Inflammatory macrophage treated with lipopolysaccharide for 1 hour (primary cell): ENCODE measurements at places on chromosomes 11 and 22.

DNA sequence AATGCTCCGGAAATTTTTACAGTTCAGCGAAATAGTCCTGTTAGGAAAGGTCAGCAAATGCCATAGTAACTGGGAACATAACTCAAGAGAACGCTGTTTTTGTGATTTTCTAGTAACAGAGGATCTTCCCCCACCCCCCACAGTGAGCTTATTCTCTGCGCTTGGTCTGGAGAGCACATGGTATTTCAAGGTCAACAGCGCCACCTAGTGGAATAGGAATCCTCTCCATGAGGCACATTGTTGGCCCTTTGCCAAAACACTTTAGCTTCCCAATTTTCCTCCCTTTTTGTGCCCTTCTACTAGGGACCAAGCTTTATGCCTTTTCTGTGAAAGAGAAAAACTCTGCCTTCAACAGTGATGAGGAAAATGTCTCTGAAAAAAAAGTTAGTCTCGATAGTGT lies 13.2 kb upstream of the OR4C12 start:
- DNase-seq = peak; percentile 54

GRCh38 chr11:64347193-64347867 lies 7.3 kb downstream of the CCDC88B start:
- DNase-seq = no peak

DNA sequence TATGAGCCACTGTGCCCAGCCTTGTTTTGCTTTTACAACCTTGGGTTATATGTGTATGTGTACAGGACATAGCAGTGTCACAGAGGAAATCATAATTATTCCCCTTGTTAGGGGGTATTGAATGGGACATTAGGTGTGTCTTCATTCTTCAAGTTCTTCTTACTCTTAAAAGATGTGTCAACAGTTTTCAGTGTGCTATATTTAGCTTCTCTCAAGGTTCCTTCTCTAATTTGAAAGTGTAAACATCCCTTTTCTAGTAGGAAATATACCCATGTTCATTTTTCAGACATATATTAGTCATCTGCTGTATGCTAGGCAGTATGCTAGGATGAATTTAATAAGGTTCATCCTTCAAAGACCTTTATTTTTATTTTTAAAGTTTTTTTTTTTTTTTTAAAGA lies 17.1 kb downstream of the PCF11 start:
- no peak for DNase-seq

DNA sequence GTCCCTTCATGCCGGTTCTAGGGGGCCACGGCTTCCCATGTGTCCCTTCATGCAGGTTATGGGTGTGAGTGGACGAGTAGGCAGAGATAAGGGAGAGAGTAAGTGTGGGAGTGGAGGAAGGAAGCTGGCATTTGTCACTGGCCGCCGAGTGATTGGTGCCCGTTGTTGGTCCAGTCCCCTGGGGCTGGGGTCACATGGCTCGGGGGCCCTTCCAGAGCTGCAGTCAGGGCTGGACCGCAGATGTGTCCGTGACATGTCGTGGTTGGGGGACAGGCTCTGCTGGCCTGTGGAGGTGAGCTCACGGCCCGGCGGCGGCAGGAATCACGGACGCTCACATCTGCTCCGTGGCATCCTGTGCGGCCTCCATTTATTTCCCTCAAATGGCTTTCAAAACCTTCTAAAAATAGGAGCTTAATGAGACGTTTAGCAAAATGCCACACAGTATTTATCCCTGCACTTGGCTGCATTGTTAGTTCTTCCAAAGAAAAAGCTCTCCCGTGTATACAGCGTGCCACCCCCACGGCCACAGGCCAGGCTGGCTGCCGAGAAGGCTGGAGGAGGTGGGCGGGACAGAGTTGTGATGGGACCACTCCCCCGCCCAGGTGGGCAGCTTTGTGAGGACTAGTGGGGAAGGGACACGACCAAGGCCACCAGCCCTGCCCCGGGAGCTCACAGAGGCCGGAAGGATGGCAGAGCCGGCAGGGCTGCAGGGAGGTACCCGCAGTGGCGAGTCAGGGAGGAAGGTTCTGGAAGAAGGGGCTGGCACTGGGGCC lies 386.7 kb downstream of the TBC1D22A start:
- DNase-seq = no peak

- no peak for DNase-seq
Observed at GRCh38 chr22:29340566-29340965, 25.1 kb upstream of the RASL10A start.

DNA sequence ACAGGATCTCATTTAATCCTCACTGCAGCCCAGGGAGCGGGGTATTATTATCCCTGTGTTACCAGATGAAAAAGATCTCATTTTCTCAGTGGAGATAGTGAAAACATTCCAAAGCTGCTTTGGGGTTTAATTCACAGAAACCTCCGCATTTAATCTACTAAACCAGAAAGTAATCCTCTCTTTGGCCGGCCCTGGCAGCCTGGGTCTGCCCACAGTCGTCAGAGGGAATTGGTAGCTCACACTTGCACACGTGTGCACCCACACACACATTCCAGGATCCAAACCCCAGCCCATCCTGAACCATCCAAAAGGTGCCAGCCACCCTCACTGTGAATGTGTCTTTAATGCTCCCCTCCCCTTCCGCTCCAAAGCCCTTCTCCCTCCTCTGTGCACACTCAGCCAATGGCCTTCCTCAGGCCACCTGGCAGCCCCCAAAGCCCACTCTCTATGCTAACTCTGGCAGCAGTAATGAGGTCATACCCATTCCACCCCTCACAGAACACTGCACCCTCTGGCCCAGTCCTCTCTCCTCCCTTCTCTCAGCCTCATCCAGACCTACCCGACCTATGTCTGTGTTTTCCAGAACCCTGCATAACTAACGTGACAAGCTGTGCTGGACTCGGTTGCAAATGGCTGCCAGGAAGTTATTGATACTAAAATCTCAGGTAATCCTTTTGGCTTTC lies 466.2 kb downstream of the SOX6 start:
- no peak for DNase-seq

DNA sequence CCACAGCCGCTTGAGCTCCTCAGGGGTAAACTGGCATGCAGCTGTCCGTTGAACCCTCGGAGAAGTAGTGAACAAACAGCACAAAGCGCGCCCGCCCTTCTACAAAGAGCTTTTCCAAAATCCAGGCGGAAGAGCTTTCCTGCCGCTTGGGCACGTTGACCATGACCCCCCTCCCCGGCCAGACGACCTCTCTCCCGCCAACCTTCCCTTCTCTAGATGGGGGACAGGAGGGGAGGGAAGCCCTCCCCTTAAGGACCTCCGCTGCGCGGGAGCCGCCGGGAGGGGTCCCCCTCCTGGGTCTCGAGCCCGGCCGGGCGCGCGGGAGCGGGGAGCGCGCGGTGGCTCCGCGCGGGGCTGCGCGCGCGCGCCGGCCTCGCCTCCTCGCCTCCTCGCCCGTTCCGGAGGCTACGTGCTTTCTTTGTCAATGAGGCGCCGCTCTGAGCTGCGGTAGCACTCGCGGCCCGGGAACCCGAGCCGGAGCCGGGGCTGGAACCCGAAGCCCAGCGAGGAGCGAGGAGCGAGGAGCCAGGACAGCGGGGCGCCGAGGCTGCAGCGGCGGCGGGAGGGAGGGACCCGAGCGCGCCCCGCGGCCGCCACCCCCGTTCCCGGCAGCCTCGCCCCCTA lies 118.6 kb downstream of the HIPK3 start:
- DNase-seq = no peak

DNA sequence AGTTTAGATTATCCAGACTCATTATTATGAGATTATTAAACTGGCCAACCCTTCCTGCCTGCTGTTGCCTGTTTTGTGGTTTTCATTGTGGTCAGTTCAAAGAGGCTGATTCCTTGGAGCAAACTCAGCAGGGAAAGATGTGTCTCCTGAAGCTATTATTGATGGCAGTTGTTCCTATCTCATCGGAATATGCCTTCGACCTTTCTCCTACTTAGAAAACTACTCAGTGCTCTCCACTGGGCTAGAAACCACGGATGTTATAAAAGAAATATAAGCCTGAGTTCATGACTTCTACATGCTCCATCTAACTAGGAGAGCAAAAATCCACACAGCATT lies 80.2 kb upstream of the NAV2 start:
- no peak for DNase-seq

DNA sequence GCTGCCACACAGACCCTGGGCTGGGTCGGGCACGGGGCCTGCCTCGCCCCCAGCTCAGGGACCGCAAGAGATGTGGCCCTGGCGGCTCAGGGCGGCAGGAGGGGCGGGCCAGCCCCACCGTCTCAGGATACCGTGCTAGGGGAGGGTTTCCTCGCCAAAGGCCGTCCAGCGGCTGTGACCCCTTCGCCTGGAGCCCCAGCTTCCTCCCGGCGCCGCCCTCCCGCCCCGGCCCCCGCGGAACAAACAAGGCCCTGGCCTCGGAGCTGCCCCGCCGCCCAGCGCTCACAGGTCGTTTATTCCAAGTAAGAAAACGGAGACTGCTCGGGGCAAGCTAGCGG lies 543 bp upstream of the AP2A2 start:
- no peak for DNase-seq

DNA sequence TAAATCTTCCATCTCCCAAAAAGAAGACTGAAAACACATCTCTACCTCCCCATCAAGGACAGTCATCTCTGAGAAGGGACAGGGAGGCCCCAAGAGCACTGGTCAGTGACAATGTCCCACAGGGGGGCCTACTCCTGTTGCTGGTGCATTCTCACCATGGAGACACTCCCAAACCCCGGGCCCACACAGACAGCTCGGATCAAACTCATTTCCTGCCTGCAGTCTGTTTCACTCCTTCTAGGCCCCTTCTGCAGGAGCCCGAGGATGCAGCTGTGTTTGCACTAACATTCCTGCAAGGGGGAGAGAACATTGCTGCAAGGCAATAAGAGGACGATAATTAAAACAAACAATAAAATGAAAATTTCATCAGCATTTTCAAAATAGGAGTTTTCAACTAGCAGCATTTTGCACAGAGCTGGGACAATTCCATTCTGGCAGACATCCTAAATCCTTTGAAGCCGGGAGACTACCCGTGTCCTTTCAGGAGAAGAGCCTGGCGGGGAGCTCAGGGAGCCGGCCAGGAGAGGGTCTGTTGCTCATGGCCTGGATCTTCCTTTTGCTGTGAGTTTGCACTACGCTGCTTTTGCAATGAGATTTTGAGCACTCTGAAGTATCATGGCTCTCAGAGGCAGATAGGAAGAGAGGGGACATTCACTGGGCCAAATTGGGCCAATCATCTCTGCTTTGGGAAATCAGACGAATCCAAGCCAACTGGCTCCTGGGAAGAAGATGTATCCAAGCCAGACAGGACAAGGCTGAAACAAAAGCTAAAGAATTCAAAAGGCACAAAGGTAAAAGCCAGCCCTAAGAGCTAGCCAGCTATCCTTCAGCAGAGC lies 33.2 kb downstream of the SPATA19 start:
- no peak for DNase-seq

DNA sequence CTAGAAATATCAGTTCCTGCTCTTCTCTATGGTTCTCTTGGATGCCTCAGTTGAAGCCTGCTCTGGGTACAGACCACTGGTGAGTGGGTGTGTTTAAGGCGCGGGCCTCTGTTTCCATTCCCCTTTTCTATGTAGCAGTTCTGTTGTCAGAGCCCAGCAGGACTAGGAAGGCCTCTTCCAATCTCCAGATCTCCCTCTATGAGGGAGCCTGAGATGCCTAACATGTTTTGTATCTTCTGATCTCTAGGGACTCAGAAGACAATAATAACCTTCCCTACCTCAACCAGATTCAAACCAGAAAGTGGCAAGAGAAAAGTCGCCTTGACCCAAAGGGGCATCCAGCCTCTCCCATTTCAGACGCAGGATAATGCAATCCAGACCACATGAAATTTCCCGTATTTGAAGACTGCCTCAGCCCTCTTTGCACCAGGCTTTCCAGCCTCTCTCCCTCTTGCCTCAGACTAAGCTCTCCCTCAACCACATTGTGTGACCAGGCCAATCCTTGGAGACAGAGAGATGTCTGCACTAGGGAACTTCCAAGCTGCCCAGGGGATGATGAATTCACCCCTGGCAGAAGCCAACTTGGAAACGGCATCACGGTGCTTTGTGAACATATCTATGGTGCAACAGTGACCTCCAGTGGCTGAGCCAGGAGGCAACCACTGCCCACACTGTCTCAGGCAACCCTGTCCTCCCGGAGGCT lies 150.1 kb upstream of the UBASH3B start:
- peak; percentile 83 for DNase-seq
